Kidney capillary endothelial cell (primary cell): ENCODE measurements at places on chromosomes 3 and 15.
A peak's percentile ranks its signal among the peaks of the same experiment; 100 is the strongest.

- peak; percentile 16 for DNase-seq
Measured at GRCh38 chr3:34856081-34856947, 783.0 kb upstream of the ARPP21 start.

GRCh38 chr3:23174426-23175039 is 28.6 kb upstream of the UBE2E2 start:
- no peak for DNase-seq

GRCh38 chr3:153970741-153971347 is 150.3 kb upstream of the ARHGEF26 start:
- DNase-seq: peak; percentile 43

- no peak for DNase-seq
Measured at GRCh38 chr3:66572938-66573710, 72.3 kb upstream of the LRIG1 start.
